Effector memory CD8-positive, alpha-beta T cell (primary cell): ENCODE measurements at places on chromosomes 5 and 9.

- DNase-seq, result no peak
These were observed 4.5 kb downstream of the IRX4 start for GRCh38 chr5:1878050-1878849.

- DNase-seq, result no peak
These were observed 56.6 kb downstream of the SLC36A1 start for GRCh38 chr5:151504006-151504405.

GRCh38 chr5:179275941-179276837, 69.1 kb downstream of the ADAMTS2 start:
- DNase-seq, result no peak

DNA sequence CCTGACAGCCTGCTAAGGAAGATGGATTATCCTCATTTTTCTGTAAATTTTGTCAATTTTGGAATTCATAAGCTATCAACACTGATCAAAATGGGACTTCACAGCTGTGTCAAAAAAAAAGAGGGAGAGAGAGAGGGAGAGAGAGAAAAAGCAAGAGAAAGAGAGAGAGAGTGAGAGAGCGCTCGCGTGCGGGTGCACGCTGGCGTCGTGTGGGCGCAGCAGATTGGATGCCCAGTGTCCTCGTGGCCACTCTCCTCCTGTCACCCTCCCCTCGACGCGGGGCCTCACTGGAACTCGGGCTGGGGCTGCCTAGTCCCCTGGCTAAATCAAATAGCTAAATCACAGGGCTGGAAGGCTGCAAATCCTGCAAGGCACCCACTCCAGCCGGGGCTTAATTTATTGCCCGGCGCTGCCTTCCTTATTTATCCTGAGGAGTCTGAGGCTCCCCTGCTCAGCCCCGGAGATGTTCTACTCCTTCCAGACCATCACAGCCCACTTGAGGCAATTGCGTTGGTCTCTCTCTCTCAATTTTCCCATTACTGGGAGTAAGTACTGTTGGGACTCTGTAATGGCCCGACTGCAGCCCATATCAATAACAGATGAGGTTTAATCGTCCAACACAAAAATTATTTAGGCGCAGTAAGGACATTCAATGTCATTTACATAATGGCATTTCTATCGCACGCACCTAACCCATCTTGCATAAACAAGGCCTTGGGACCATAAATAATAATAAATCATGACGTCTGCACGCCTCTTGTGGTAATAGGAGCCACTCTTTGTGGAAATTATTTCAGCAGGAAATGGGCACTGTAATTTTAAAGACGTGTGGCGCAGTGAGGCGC, 94.2 kb downstream of the PAX5 start:
- DNase-seq, result no peak

DNA sequence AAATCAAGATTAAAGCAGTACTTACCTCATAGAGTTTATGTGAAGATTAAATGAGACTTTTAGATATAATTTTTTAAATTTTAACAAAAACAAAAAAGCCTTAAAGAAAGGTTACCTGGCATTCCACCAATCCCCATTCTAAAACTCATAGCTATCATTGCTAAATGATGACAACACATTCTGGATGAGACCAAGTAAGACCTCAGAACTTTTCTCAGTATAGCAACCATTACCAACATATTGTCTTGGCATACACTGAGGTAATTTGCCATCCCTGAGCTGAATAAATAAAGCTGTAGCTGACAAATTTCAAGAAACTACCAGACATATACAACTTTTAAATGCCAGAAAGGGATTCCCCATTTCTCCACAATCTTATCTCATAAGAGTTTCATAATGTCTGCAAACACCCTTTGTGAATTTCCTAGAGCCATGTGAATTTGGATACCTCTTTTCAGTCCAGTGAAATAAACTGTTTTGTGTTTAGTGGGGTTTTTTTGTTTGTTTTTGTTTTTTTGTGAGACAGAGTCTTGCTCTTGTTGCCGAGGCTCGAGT, 29.5 kb downstream of the RANBP3L start:
- DNase-seq, result no peak
